ENCODE measurements at places on chromosomes 7 and 10.
A peak's percentile ranks its signal among the peaks of the same experiment; 100 is the strongest.

- no peak for DNase-seq
These were observed 145.8 kb upstream of the ANK3 start for GRCh38 chr10:60535427-60535826.

DNA sequence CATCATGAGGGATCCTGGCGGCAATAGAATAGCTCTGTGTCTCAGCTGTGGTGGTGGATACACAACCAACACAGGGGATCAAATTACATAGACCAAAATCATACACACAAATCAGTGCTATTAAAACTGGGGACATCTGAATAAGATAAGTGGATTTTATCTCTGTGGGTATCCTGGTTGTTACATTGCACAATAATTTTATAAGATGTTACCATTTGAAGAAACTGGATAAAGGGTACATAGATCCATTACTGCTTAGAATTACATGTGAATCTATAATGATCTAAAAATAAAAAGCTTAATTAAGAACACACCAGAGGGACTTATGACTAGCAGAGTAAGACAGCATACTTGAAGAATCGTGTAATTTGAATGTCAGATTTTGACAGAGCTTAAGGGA lies 8.2 kb upstream of the FAM3C start:
- no peak for DNase-seq

DNA sequence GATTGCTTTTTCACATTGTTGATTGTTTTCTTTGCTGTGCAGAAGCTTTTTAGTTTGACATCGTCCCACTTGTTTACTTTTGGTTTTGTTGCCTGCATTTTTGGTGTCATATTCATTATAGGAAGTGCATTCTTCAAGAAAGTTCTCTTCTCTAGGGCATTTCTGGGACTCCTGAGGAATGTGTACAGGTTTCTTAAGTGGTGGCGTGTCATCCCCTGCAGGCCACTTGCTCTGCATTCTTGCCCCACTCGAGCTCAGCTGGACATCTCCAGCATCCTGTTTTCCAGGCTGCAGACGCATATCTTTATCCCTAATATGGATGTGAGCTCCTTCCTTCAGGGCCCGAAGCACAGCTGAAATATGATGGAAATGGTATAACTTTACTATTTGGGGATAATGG lies 255.6 kb upstream of the HABP2 start:
- peak; percentile 6 for DNase-seq

GRCh38 chr7:149266451-149266850 lies 4.5 kb downstream of the ZNF783 start:
- no peak for DNase-seq

DNA sequence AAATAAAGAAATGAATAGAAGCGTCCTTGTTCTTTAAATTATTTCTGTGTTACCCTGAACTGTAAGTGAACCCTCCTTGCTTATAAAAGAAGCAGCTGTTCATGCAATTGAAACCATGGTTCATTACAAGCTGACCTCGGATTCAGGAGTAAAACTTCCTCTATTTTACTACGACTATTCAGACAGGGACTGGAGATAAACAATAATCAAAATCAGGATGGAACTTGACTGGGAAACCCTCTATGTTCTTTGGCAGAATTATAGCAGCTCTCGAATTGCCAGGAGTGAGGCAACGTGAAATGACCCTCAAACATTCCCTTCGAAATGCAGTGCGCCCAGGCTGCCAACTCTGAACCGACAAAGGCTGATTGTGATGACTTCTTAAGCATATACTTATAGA lies 172.1 kb downstream of the CYP26A1 start:
- no peak for DNase-seq

- no peak for DNase-seq
These were observed 623.9 kb downstream of the SORCS1 start for GRCh38 chr10:106540645-106541044.

DNA sequence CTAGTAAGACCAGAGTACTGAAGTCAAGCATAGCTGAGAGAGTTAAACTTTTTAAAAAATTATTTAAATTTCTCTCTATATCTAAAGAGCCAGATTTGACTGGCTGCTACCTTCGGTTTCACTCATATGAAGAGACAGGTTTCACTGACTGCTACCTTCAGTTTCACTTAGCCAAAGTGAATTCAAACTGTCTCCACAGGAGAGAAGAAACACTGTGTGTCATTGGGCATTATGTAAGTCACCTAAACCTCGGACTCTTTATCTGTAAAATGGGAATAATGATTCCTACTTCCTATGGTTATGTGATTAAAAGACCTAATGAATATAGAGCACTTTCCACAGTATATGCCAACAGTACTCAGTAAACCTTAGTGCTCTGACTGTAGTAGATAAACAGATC lies 41.6 kb upstream of the MET start:
- DNase-seq: no peak

DNA sequence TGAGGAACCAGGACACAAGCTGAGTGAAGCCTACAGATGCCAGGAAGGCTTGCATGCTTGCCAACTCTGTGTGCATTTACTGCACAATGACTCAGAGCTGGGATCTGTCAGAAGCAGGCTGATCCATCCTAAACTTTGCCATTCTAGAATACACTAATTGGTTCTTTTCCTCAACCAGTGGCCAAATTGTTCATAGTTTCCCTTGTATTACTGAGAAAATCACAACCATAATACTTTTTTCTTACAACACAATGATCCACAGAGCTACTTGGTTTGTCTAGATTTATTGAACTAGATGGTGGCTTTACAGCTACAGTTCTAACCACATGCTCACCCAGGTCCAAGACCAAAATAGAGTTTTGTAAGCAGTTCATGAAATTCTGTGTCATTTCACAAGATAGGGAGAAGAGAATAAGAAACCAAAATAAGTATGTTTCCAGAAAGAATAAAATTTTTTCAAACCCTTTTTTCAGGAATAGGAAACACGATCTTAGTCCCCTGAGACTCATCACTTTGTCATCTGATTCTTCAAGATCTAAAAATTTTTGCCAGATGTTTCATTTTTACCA lies 21.0 kb upstream of the LRRC17 start:
- DNase-seq: no peak

DNA sequence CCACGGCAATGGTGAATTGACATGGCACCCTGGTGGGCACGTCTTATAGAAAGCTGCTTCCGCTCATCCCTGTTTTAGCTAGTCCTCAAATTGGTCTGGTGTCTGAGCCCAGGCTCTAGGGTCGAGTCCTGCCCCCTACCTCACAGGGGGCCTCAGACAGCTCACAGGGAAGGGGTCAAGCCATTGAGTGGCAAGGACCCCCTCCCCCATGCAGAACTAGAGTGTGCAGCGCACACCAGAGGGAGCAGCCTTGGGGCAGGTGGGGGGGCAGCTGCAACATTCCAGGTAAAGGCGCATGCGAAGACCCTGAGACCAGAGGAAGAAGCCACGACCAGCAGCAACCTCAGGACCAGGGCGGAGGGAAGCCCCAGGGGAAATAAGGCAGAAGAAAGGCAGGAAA lies 240.4 kb upstream of the PPP2R2D start:
- no peak for DNase-seq

DNA sequence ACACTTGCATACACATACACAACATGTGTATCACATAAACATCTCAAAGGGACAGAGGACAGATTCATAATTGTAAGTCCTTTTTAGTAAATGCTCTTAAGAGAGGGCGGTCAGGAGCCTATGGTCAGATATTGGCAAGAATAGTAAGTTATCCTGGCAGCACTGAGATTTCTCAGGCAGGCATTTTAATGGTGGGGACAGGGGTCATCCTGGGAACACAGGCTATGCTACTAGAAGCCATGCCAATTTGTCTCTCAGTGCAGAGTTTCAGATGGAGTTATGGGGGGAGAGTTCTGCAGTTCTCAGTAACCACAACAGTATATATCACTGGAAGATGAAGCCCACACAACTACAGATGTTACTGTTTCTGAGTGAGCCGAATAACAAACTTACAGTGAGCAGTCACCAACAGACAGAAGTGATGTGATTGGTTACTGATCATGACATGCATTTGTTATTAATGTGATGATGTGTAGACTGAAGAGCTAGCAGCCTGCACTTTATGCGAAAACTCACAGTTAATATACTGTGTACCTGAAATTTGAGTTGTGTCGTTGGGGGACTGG lies 16.4 kb downstream of the ZNF487 start:
- no peak for DNase-seq

GRCh38 chr10:75660823-75661222 lies 229.4 kb downstream of the LRMDA start:
- no peak for DNase-seq

- DNase-seq: no peak
These were observed 71.9 kb upstream of the DIP2C start for GRCh38 chr10:761376-761775.

GRCh38 chr10:119667562-119668328 lies 16.6 kb downstream of the BAG3 start:
- DNase-seq: peak; percentile 73

DNA sequence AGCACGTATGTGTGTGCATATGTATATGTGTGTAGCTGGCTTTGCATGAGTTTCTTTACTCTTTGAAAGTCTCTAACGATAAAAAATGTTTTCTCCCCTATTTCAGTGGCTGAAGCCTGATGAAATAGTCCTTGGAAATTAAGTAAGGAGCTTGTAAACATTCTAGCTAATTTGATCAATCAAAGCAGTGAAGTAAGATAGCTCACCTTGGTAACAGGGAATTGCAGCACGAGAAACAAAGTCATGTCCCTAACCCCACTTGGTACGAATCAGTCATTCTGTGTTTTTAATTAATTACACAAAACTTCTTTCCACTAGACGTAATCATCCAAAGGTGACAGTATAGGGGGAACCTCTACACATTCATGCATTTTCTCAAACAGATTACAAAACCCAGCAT lies 41.5 kb downstream of the GPR37 start:
- no peak for DNase-seq

- no peak for DNase-seq
These were observed 12.6 kb downstream of the SLK start for GRCh38 chr10:103979530-103979929.

DNA sequence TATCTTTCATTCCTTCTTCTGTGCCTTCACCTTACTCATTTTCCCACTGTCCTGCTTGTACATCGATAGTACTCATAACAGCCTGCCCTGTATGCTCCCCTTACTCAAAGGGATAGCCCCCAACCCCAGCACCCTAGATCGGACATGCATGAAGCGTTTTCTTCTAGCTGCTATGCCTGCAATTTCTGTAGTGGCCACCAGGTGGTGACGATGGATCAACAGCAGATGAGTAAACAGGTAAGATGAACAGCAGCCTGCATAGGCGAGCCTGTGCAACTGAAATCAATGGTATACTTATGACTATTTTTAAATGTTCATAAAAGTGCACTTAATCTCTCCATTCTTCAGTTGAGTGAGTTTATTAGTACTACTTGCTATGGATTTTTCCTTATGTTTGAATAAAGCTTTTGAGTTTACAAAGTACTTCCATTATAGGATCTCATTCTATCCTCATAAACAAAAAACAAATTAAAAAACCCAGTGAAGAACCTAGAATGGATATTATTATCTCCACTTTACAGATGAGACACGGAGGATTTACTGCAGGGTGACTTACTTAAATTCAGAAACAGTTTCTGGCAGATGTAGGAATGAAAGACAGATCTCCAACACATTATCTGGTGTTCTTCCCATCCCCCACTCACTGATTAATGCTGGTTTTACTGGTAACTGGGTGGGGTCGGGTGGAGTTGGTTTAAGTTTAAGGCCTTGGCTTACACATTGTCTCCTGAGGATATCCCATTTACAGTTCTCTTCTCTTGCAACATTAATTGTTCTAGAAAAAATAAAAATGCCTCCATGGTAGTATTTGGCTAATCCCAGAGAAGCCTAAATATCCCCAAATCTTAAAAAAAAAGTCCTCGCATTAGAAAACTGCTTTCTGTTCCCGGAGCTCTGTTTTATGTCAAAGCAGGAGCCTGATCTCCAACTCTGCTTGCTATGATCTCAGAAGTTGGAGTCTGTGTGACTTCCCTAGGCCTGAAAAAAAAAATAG lies 222.1 kb downstream of the GLI3 start:
- peak; percentile 2 for DNase-seq

DNA sequence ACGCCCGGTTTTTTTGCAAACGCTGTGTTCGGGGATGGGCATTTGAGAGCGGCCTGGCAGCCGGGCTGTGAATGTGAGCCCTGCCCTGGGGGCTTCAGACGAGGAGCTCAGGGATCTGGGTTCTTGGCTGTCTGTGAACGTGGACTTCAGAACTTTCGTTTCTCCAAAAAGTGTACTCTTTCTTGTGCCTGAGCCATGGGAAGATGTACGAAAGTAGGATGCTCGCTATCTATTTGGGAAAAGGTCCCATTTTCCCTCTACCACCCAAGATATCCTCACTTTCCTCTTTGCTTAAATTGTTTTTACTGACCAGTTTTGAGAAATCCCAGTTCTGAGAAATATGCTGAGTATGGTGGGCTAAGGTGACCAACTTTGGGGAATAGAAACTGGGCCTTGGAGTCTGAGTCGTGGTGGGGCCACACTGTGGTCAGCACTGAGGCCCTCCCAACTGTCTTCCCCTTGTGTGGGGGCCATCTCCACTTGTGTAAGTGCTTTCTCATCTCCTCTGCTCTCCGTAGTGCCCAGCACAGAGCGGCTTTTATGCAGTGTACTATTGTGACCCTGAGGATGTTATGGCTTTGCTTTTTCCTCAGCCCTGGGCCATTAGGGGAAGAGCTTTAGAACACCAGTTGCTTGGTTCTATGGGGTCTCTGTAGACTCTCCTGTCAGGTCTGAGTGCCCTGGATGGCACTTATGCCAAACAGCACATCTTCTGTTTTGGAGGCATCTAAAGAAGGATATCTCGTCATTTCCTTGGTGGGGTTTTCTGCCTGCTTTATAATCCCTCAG lies 918 bp downstream of the DBNL start:
- DNase-seq: no peak

DNA sequence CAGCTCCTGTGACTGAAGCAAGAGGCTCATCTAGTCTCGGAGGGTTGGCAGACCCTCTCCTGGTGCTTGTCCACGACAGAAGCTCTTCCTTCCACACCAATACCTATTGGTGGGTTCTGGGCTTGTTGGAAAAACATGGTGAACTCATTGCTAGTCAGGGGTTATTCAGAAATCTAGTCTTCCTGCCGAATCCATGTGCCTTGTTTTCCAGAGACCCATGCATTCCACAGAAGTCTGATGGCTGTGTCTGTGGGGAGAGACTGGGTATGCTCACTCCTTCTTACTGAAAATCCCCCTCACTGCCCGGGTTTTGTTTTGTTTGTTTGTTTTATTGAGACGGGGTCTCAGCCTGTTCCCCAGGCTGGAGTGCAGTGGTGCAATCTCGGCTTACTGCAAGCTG lies 138.3 kb downstream of the DNAJB6 start:
- DNase-seq: no peak

Measured in SW 1271 (cell line).